ENCODE measurements at places on chromosomes 16 and 17. TPM values are rescaled to one million over a fixed set of nuclear protein-coding genes. Genes with fewer than 3 reads are reported as not detected.

- no peak for DNase-seq
Measured at GRCh38 chr17:13337151-13337550, 264.6 kb downstream of the HS3ST3A1 start.

GRCh38 chr17:78589031-78589675 is 12.0 kb upstream of the DNAH17 start:
- DNase-seq, result no peak

- no peak for DNase-seq
Measured at GRCh38 chr16:75092777-75093176, 23.8 kb downstream of the LDHD start.

The CAVIN1 gene
- total RNA-seq, result 0.47 TPM

The MYH8 gene
- not detected for total RNA-seq

DNA sequence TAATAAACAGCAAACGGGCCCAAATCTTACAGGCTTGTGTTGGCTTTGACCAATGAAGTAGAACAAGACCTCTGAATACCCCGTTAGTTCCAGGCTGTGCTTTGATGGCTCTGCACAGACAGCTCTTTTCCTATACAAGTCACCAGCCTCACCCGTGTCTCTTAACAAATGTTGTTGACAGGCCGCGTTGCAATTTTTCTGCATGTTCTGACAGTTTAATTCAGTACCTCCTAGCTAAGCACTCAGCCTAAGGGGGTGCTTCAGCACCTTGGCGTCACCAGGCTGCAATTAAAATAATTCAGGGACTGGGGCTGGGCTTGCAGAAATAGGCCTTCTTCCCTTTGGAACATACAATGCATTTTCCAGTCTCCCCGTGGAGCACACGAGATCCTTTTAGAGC is 500.1 kb downstream of the MAF start:
- no peak for DNase-seq

The RDM1 gene
- total RNA-seq, result not detected
